ENCODE measurements at places on chromosomes 7 and 10.

DNA sequence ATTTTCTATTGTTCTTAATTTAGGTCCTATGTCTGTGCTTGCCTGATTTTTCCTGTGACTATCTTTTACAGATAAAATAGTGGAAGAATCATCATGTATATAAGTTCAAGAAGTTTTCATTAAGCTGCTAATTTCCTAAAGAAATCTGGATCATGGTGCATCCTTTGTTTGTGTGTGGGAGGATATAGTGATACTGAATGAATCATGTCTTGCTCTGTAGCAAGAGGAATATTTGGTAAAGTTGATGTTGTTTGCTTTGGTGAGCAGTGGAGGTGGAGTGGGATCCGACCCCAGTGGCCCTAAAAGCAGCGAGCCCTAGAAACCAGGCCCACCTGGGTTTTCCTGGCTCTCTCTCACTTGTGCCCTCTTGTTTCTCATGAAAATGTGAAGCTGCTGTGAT is 83.7 kb downstream of the CCNY start:
- no peak for DNase-seq
- no peaks in the 10 kb centered on the region for H3K4me1 ChIP-seq
- no peak overlapping the region for H3K27ac ChIP-seq
- no peaks in the 10 kb centered on the region for H3K27me3 ChIP-seq

GRCh38 chr10:28135258-28135657 is 136.4 kb upstream of the ODAD2 start:
- H3K27ac ChIP-seq, result no peak overlapping the region
- H3K36me3 ChIP-seq, result no peaks in the 10 kb centered on the region
- no peaks in the 10 kb centered on the region for H3K27me3 ChIP-seq
- no peak for DNase-seq

DNA sequence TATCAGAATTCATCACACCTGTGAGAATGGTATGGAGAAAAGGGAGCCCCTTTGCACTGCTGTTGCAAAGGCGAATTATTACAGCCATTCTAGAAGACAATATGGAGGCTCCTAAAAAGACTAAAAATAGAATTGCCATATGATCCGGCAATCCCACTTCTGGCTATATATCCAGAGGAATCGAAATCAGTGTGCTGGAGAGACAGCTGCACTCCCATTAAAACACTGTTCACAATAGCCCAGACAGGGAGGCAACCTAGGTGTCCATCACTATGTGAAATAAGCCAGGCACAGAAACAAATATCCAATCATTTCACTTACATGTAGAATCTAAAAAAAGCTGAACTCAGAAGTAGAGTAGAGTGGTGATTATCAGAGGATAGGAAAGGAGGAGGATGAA is 26.0 kb upstream of the GJD4 start:
- no peaks in the 10 kb centered on the region for H3K4me1 ChIP-seq
- H3K36me3 ChIP-seq, result peaks cover 16% of the 10 kb centered on the region
- no peak overlapping the region for H3K4me3 ChIP-seq
- DNase-seq, result no peak
- no peak overlapping the region for H3K27ac ChIP-seq

DNA sequence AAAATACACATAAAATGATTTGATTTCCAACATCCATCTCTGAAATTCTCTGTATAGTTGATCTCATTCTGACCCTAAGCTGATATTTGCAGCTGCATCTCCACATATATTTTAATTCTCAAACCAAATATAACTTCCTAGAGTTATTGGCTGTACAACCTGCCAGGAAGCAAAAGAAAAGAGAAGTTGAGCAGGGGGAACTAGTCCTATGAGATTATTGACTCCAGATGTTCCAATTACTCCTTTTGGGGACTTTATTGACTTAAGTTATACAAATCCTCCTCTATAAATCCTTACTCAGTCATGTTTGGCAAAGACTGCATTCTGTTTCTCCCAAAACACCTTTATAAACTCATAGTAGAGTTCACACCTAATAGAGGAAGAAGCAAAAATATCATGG is 599.4 kb upstream of the ANKRD30A start:
- H3K27me3 ChIP-seq, result no peaks in the 10 kb centered on the region
- no peak overlapping the region for H3K4me3 ChIP-seq
- no peak overlapping the region for H3K27ac ChIP-seq
- H3K36me3 ChIP-seq, result no peaks in the 10 kb centered on the region
- DNase-seq, result no peak

- H3K4me3 ChIP-seq, result no peak overlapping the region
- no peaks in the 10 kb centered on the region for H3K36me3 ChIP-seq
- no peaks in the 10 kb centered on the region for H3K27me3 ChIP-seq
- no peak overlapping the region for H3K27ac ChIP-seq
These were observed 405.7 kb downstream of the GFRA1 start for GRCh38 chr10:115867305-115867704.

GRCh38 chr7:111529507-111530355 is 32.6 kb downstream of the IMMP2L start:
- H3K36me3 ChIP-seq, result no peaks in the 10 kb centered on the region
- no peaks in the 10 kb centered on the region for H3K27me3 ChIP-seq
- H3K4me1 ChIP-seq, result peaks cover 12% of the 10 kb centered on the region
- no peak overlapping the region for H3K4me3 ChIP-seq
- no peak for DNase-seq
- H3K27ac ChIP-seq, result no peak overlapping the region

DNA sequence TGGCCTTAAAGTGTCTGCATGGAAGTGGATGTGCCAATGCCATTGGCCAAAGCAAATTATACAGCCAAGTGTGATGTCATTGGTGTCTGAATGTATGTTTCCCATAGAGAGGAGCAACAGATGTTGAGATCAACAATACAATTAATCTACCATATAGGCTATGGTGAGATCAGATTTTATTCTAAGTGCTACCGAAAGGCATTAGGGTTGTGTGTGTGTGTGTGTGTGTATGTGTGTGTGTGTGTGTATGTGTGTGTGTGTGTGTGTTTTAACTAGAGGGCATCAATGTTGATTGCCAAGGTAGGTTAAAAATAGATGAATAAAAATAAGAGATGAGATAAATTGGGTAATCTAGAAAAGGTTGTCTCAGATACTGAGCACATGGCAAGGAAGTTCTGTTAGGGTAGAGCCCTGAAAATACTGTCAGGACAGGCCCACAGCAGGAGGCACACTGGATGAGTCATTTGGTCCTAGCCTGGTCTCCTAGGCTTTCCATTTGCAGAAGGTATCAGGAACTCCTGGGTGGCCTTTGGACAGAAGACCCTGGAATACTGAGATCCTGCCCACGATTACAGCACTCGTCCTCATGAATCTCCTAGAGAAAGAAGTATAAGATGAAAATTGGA is 446.0 kb upstream of the PODXL start:
- H3K4me1 ChIP-seq, result no peaks in the 10 kb centered on the region
- no peaks in the 10 kb centered on the region for H3K27me3 ChIP-seq
- no peaks in the 10 kb centered on the region for H3K36me3 ChIP-seq
- H3K27ac ChIP-seq, result no peak overlapping the region
- DNase-seq, result no peak
- no peak overlapping the region for H3K4me3 ChIP-seq

- H3K27ac ChIP-seq, result no peak overlapping the region
- no peaks in the 10 kb centered on the region for H3K27me3 ChIP-seq
- H3K4me3 ChIP-seq, result no peak overlapping the region
- no peaks in the 10 kb centered on the region for H3K36me3 ChIP-seq
These were observed 41.2 kb downstream of the RALA start for GRCh38 chr7:39664585-39664984.

DNA sequence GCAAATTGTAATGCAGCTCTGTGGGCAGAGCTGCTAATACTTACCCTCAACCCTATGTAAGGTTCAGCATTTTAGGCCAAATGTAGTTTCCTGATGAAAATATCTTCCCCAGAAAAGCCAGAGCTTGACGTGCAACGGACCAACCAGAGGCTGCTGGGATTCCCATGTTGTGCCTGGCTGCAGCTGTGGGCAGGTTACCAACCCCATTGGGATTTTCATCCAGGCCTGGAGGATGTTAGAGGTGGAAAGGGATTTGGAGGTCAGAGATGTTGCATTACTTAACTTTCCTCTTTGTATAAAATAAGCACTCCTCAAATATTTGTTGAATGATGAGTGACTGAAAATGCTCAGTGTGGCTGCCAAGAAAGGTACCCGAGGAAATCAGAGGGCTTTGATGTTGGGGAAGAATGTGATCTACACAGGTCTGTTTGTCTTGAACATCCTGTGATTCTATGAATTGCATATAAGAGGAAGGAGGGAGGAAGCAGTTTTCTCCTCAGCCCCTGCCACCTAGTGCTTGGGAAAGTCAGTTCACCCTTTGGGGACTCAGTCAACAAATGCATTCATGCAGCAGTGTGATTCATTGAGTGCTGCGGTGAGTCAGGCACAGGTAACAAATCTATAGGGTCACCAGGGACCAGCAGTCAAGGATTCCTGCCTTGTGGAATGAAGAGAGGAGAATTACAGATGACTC is 487.2 kb downstream of the RPS24 start:
- no peak for DNase-seq
- no peaks in the 10 kb centered on the region for H3K36me3 ChIP-seq
- H3K27ac ChIP-seq, result no peak overlapping the region
- no peak overlapping the region for H3K4me3 ChIP-seq
- H3K4me1 ChIP-seq, result no peaks in the 10 kb centered on the region
- H3K27me3 ChIP-seq, result no peaks in the 10 kb centered on the region

- no peaks in the 10 kb centered on the region for H3K27me3 ChIP-seq
- H3K36me3 ChIP-seq, result no peaks in the 10 kb centered on the region
- DNase-seq, result no peak
- peak overlapping the region; percentile 79 for H3K27ac ChIP-seq
- peak overlapping the region; percentile 86 for H3K4me3 ChIP-seq
These were observed 506 bp downstream of the CTTNBP2 start for GRCh38 chr7:117872561-117873309.

DNA sequence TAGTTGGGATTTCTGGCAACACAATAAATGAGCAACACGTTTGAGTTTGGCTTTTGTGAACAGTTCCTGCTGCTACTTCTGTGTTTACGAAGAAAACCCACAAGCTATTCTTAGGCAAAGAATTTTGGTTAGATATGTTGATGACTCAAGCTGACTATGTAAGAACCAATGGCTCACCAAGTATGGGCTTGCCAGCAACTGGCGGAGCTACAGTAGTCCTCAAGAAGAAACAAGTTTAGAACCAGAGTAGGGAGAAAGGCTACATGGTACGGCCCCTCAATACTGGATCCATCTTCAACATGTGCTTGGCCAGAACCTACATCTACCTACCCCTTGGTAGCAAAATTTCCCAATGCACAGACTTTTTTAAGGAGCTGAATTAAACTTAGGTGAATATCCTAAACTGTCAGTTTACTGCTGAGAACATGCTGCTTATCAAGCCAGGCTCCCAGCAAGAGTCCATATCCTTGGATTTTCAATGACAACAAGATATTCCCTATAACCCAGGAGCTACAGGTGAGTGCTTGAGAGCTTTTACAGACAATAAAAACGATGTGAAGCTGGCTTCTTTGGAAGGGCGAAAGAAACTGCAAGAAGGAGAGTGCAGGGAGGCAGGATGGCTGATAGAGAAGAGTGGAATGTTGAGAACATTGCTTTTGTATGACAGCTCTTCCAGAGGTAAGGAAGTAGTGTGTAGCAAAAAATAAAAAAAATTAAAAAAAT is 74.3 kb upstream of the ASAH2 start:
- no peak overlapping the region for H3K4me3 ChIP-seq
- no peaks in the 10 kb centered on the region for H3K27me3 ChIP-seq
- H3K27ac ChIP-seq, result peak overlapping the region; percentile 73
- no peaks in the 10 kb centered on the region for H3K36me3 ChIP-seq

- H3K4me3 ChIP-seq, result no peak overlapping the region
- H3K36me3 ChIP-seq, result no peaks in the 10 kb centered on the region
- no peaks in the 10 kb centered on the region for H3K27me3 ChIP-seq
- no peak overlapping the region for H3K27ac ChIP-seq
- DNase-seq, result no peak
These were observed 59.8 kb upstream of the SMNDC1 start for GRCh38 chr10:110364531-110364937.

GRCh38 chr10:31087851-31088250 is 56.2 kb upstream of the ZNF438 start:
- no peak overlapping the region for H3K27ac ChIP-seq
- no peak overlapping the region for H3K4me3 ChIP-seq
- H3K36me3 ChIP-seq, result no peaks in the 10 kb centered on the region
- DNase-seq, result no peak
- no peaks in the 10 kb centered on the region for H3K4me1 ChIP-seq
- H3K27me3 ChIP-seq, result no peaks in the 10 kb centered on the region

- H3K27me3 ChIP-seq, result no peaks in the 10 kb centered on the region
- H3K4me3 ChIP-seq, result peak overlapping the region; percentile 88
- no peaks in the 10 kb centered on the region for H3K36me3 ChIP-seq
- peaks cover 61% of the 10 kb centered on the region for H3K4me1 ChIP-seq
- no peak for DNase-seq
These were observed 38.2 kb upstream of the PFKFB3 start for GRCh38 chr10:6164271-6165095.

GRCh38 chr10:90197766-90198165 is 496.4 kb downstream of the KIF20B start:
- no peak overlapping the region for H3K4me3 ChIP-seq
- H3K27ac ChIP-seq, result no peak overlapping the region
- H3K36me3 ChIP-seq, result no peaks in the 10 kb centered on the region
- no peak for DNase-seq
- H3K27me3 ChIP-seq, result no peaks in the 10 kb centered on the region

DNA sequence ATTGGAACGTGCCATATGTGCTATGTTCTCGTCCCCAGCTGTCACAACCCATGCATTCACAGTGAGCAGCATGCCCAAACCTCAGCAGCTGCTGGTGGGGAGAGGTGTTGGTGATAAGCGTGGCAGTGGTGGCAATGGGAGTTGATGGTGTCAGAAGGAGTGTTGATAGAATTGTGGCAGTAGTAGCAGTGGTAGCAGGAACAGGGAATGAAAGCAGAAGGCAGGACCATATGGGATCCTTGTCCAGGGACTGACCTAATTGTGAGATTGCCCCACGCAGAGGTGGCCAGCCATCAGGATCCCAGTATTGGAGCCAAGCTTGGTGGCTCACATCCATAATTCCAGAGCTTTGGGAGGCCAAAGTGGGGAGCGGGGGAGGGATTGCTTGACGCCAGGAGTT is 276.3 kb downstream of the GALNT17 start:
- H3K4me3 ChIP-seq, result no peak overlapping the region
- H3K27ac ChIP-seq, result no peak overlapping the region
- H3K4me1 ChIP-seq, result no peaks in the 10 kb centered on the region
- no peaks in the 10 kb centered on the region for H3K27me3 ChIP-seq
- DNase-seq, result no peak

DNA sequence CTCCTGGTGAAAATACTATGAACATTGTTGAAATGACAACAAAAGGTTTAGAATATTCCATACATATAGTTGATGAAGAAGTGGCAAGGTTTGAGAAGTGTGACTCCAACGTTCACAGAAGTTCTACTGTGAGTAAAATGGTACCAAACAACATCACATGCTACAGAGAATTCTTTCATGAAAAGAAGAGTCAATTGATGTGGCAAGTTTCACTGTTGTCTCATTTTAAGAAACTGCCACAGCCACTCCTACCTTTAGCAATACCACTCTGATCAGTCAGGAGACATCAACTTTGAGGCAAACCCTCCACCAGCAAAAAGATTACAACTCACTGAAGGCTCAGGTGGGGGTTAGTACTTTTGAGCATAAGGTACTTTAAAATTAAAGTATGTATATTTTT is 693.3 kb downstream of the GRID1 start:
- H3K36me3 ChIP-seq, result no peaks in the 10 kb centered on the region
- no peak for DNase-seq
- H3K27ac ChIP-seq, result no peak overlapping the region
- no peaks in the 10 kb centered on the region for H3K27me3 ChIP-seq

- no peaks in the 10 kb centered on the region for H3K36me3 ChIP-seq
- no peak for DNase-seq
- peak overlapping the region; percentile 36 for H3K4me3 ChIP-seq
- H3K27me3 ChIP-seq, result peaks cover 5% of the 10 kb centered on the region
- H3K4me1 ChIP-seq, result peaks cover 25% of the 10 kb centered on the region
- H3K27ac ChIP-seq, result peak overlapping the region; percentile 75
These were observed 59.0 kb upstream of the CHST15 start for GRCh38 chr10:124152139-124153022.

Data from esophagus squamous epithelium (tissue), 5 donors.